ENCODE measurements at places on chromosomes 7 and 10.

- no peak for DNase-seq
These were observed 17.2 kb upstream of the CROT start for GRCh38 chr7:87328281-87328680.

DNA sequence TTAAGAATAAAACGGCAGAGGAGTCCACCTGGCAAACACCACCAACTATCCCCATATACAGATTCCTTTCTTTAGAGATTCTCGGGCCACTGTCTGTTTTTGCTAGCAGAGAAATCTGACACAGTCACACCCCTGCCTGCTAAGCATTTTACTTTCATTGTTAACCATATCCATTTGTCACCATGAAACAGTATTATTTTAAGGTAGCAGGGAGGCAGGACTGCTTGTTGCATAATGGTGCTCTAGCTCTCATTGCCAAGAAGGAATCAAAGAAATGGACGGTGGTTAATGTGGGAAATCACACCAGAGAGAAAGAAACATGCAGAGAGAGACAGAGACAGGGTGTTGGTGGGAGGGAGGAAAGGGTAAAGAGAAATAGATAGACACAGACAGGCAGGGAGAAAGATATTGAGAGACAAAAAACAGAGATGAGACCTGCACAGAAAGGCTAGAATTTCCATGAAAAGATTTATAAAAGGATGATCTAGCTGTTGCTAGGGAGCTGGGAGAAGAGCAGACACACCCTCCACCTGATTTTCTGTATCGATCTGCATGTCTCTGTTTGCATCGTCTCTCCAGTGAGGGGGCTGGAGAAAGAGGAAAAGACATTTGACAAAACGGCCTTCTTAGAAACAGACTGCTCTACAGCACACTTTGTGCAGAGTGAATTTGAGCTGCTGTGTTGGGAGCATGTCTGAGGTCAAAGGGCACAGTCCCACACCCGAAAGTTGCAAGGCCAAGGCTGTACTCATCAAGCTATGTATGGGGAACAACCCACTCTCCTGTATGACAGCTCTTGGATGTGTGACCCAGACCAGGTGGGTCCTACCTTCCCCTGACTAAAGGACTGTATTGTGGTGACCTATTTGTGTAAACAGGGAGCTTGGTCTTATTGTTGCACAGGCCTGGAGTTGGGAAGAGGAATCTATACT, 303.1 kb downstream of the FZD1 start:
- DNase-seq = no peak

- DNase-seq = peak; percentile 94
These were observed 65.0 kb downstream of the STK17A start for GRCh38 chr7:43647673-43648472.

DNA sequence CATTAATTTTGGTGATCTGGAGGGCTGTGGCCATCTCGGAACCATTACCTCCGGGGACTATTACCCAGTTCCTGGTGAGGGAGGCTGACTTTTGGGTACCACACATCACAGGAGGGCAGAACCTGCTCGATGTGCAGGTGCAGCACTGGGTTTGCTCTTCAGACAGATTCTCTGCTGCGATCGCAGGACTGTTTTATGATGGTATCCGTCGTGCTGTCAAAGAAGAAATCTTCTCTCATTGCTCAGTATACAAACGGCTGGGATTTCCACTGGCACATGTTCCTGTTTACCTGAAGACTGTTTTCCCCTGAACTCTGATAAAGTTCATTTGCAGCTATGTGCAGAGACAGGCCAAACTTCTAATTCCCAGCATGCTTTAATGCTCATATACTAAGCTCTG, 27.2 kb upstream of the SHH start:
- no peak for DNase-seq

DNA sequence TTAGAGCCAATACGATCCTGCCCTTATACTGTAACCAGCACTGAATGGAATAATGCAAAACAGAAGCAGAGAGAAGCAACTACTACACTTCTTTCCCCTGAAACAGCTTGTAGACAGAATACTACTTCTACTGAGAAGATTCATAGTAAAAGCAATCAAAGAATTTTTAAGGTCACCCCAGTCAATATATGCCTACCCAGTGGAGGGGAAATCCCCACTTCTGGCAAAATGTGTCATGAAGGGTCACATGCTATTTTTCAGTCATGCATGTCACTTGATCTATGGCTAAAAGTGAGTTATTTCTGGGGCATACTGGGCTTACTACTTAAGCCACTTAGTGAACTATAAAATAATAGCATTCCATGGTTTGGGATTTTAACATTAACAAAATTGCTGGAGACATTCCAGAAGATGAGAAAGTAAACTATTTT, 25.6 kb downstream of the IRF5 start:
- peak; percentile 85 for DNase-seq

DNA sequence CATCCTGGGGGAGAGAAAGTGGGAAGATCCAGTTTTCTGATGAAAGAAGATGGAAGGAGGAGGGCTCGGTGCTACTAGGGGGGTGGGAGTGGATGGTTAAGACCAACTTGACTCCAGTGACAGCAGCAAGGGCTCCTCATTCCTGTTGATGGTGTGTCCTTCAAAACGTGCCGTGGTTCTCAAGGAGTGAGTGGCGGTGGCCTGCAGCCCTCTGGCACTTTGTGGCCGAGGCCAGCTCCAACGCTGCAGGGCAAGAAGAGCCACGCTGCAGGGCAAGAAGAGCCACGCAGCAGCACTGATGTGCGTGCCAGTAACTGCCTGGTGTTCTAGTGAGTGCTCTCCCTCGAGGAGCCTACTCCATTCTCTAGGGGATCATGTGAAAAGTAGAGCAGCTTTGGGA, 72.1 kb downstream of the GRK5 start:
- no peak for DNase-seq

DNA sequence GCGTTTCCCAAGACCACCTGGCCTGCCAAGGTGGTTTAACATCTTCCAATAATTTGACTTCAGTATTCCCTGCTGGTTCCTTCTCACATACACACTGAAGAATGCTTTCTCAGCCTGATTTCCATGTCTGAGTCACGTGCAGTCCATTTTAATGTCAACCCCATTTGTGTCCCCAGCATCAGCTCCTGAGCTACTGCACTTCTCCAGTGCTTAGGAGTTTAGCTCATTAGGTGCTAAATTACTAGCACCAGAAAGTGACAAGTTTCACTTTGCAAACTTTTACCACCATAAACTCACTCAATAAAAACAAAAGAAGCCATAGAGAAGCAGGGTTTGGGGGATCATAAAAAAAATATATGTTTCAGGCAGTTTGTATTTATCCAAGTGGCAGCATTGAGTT, 279.3 kb upstream of the SORCS1 start:
- no peak for DNase-seq

DNA sequence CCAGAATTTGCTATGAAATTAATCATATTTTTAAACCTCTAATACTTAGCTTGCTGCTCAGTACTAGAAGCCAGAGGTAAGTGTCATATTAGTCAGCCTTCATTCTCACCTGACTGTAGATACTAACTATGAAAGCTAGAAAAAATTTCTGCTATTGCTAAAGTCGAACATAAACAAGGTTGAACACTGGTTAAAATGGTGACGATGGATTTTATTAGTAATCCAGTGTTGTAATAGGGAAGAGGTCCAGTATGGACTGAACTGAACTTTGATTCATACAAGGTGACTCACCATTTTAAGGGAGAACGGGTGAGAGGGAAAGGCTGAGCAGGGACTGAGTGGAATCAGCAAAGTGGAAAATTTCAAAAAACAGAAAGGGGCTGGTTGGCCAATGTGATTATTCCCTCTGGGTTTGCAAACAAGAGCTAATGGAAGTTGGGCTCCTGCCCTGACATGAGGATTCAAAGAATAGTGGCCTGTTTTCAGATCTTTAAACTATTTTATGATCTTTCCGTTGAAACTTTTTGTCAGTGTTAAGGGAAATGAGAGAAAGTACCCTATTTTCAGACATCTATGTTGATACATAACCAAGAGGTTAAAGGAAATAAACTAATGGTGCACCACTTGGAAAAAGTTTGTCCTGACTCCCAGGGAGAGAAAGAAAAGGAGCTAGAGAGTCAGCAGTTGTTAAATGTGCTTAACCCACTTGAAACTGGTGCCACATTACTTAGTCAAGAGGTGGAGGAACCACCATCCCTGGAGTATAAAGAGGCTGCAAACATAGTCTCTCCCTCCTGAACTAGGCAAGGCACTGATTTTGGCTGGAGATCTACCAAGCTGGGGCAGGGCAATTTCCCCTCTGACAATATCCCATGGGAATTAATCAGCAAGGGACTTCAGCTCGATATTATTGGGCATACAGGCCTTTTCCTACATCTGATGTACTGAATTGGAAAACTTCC, 15.3 kb upstream of the AKR1C1 start:
- DNase-seq = peak; percentile 100

DNA sequence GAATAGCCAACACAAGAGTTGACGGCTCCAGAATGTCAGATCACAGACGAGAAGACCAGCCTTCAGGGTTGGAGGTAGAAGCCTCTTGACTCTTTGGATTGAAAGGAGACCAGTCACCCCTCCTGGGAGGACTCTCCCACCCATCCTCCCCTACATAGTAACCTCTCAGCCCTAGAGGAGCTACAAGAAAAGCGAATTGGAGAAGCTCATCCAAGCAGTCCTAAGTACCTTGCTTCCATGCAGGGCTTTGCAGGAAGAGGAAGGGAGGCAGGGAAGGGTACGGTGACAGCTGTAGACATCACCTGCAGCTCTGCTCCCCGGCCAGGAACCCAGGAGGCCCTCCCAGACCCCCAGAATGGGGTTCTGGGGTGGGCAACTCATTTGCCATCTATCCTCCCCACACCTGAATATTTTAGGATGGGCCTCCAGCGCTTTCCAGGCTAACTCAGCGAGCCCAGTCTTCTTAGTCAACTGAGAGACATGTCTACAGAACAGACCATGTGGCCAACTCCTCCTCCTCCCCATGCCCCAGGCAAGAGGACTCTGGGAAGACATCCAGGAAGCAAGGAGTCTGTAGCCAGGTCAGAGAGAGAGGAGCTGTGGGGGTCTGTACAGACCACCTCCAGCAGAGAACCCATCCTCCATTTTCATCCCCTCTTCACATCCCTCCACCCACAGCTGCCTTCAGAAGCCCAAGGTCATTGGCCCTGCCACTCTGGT, 55.6 kb upstream of the LBX1 start:
- DNase-seq = no peak

- no peak for DNase-seq
These were observed 16.9 kb upstream of the CDK14 start for GRCh38 chr7:90579181-90579688.

GRCh38 chr7:142919656-142920055, 13.9 kb downstream of the TRPV5 start:
- DNase-seq = no peak

- no peak for DNase-seq
These were observed 4.4 kb downstream of the IFIT3 start for GRCh38 chr10:89332123-89332633.

DNA sequence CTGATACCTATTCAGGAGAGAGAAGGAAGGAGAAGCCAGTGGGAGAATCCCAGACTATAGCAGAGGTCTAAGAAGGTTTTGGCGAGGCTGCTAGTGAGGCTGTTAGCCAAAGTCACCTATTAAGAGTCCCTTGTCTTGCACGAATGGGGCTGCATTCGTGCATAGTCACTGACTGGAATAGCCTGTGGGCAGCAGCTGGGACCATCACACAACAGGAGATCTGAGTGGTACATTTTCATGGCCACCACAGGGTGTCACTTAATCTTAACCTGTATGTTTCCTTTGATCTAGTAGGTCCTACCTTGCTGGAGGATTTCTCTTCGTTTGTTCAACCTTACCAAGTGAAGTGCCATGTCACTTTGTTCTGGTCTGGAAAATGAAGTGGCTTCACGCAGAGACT, 319.9 kb downstream of the BMPER start:
- DNase-seq = no peak

GRCh38 chr10:119305860-119306513, 98.6 kb downstream of the GRK5 start:
- DNase-seq = peak; percentile 99

GRCh38 chr10:46079831-46080585, 33.9 kb upstream of the MSMB start:
- no peak for DNase-seq

- peak; percentile 23 for DNase-seq
These were observed 1.3 kb downstream of the CYTH3 start for GRCh38 chr7:6271060-6271658.

GRCh38 chr10:25687521-25687920, 246.5 kb upstream of the MYO3A start:
- no peak for DNase-seq

- no peak for DNase-seq
These were observed 149.2 kb downstream of the GNAT3 start for GRCh38 chr7:80362677-80363076.

GRCh38 chr7:55439627-55440026, 74.5 kb downstream of the LANCL2 start:
- no peak for DNase-seq

DNA sequence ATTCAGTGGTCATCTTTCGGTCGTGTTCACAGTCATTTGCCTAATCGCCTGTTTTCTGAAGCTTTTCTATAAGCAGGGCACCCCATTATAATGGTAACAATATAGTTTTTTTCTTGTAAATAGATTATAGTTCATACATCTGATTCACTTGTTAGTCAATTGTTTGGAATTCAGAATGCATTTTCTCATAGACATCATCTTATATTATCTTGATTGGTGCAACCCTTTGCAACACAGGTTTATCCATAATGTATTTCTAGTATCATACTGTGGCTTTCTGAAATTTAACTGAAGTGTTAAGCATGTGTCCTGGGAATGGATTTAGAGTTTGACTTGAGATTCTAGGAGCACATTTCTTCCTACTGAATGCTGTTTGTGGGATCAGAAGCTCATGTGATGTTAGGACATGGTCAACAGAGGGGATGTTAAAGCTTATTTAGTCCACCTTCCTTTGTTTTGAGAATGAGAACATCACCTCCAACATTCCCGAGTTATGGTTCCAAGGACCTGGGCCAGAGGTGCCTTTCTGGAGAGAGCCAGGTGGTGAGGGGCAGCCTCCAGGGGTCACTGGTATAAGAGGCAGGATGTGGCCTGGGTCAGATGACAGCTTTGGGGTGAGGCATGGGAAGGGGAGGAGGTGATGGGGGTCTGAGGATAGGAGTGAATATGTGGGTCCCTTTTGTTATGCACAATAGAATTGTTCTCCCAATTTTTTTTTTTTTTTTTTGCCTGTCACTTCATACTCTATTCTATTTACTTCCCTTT, 415.6 kb downstream of the EXOC4 start:
- no peak for DNase-seq

DNA sequence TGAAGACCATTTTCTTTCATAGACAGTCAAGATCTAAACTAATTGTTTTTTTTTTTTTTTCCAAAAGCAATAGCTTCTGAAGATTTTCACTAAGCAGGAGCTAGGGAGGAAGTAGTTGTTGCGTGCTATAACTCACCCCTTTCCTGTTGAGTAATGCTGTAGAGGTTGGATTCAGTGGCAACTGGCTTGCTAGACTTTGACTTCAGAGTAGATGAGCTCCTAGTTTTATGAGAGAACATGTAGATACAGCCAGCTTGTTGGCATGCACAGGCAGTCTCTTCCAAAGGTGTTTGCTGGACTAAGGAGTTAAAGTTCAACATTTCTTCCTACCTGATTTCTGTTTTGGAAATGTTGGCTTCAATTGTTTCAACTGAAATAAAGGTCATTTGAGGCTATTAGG, 66.2 kb upstream of the MXI1 start:
- DNase-seq = no peak

- DNase-seq = no peak
These were observed 84.7 kb downstream of the ARHGAP22 start for GRCh38 chr10:48520184-48520506.

- peak; percentile 58 for DNase-seq
These were observed 13.1 kb upstream of the ASB4 start for GRCh38 chr7:95472581-95473161.

GRCh38 chr7:136958016-136958415, 89.6 kb downstream of the CHRM2 start:
- DNase-seq = no peak
